ENCODE measurements at places on chromosomes 5 and 9.

DNA sequence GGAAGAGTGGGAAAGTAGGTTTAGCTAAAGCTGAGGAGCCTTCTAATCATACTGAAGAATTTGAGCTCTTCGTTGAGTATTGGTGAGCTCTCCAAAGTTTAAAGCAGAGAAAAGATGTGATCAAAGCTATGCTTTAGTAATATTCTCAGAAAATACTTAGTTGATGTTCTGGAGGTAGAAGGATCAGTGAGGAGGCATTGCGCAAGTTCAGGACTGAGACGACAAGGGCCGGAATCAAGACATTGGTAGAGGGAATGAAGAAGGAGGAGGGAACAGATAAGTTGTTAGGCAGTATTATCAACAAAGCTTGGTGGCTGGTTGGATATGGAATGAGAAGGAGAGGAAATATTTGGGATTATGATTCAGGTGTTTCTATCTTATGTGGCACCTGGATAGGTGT, 7.1 kb downstream of the CAVIN4 start:
- no peak for DNase-seq

DNA sequence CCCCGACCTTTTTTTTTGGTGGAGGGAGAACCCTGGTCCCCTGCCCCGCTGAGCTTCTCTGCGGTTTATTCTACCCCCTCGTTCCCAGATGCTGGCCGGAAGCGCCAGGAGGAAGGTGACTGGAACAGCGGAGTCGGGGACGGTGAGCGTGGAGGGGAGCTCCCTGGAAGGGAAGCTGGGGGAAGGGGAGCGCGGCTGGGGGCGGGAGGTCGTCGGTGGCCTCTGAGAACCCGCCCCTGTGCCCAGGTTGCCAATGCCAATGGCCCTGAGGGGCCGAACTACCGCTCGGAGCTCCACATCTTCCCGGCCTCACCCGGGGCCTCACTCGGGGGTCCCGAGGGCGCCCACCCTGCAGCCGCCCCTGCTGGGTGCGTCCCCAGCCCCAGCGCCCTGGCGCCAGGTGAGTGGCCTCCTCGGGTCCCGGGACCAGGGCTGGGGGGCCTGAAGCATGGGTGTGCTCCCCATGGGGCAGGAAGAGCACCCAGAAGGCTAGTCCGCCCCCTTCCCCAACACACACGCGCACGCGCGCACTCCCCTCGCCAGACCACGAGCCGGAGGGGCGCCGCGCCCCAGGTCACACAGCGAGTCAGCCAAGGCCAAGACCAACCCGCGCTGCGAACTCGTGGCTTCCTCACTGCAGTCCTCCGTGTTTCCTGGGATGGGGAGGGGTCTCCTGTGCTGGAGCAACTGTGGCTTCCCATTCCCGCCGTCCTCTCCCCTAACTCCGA, 10.6 kb downstream of the MYOZ3 start:
- DNase-seq = peak; percentile 78

- no peak for DNase-seq
Measured at GRCh38 chr5:84378420-84378819, 6.3 kb downstream of the EDIL3 start.

DNA sequence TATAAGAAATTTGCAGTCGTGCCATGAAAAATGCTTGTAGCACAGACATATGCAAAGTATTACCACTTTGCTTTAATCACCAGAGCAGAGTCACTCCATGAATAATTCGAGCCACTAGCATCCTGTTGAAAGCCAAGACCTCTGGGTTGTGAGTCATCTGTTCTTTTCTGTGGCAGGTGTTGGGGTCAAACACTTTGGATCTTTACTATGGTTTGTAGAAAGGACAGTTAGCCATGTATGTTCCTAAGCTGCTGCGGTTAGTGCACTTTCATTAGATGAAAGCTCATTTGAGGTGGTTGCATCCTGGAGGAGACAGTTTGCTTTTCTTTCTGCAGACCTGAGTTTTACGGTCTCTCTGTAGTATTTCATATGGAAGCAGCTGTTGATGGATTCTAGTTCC, 223.7 kb downstream of the DMRT2 start:
- DNase-seq = no peak

DNA sequence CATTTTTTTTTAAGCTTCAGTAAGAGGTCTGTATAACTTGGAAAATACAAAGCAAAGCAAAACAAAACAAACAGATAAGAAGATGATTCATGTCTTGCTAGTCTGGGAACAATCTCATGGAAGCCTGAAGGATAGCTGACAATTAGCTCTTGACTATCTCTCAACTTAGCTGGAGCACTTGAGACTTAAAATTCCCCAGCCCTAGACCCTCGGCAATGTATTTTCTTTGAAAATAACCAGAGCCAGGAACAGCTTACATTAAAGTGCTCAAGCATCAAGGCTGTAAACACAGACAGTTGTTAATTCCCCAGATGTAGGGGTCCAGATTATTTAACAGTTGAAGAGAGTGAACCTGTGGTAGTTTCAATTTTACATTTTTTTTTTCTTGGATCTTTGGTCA, 82.9 kb downstream of the TMEM252 start:
- no peak for DNase-seq

DNA sequence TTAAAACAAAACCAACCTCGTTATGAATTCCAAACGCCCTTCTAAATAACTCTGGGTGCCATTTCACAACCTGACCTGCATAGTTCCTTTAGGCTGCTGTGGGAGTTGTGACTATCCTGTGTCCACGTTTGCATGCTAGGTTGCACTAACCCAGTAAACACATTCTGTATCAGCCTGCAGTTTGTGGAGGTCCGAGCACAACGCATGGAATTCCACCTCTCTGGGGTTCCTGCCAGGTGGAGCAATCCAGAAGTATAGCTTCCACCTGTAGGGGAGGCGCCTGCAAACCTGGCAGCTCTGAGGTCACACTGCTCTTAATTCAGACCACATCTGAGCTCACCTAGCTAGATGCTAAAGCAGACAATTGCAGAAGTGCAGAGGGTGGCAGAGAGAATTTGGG, 57.2 kb downstream of the MARCHF3 start:
- DNase-seq = no peak

DNA sequence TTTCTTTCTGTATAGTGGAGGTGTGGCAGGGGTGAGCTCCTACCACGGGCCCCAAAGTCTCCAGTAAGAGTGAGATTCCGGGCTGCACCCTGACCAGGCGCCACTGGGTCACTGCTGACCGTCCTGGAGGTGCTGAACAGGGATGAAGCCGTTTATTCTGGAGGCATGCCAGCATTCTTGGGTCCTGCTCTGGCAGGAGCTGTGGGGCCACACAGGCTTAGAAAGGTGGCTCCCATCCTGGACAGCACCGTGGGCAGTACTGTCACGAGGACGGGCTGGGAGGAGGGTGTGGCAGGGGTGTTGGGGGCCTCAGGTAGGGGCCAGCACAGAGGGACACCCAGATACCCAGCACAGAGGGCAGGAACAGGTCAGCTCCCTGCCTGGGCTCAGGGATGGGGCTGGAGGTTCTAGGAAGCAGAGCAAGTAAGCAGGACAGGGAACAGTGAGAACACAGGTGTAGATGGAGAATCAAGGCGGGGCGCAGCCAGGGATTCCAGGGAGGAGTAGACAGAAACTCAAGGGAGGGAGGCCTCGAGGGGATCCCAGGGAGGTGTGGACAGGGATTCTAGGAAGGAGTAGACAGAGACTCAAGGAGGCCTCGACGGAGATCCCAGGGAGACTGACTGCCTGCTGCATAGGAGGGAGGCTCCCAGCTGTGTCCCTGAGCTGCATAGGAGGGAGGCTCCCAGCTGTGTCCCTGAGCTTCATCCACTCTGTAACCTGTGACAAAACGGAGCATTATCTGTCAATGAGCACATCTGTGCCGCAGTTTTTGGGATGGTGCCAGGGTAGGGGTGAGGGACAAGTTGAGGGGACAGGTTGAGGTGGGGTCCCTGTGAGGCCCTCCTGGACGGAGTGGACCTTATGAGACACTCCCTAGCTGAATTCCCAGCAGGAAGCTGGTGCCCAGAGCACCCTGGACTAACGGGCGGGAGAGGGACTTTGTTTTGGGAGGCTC, 1.1 kb upstream of the PLEKHG4B start:
- no peak for DNase-seq

GRCh38 chr5:120599576-120599975, 135.5 kb downstream of the PRR16 start:
- peak; percentile 17 for DNase-seq

GRCh38 chr9:38160613-38161215, 91.7 kb upstream of the SHB start:
- DNase-seq = peak; percentile 57

- DNase-seq = no peak
Measured at GRCh38 chr9:11872471-11872870, 820.7 kb upstream of the TYRP1 start.

- no peak for DNase-seq
Measured at GRCh38 chr5:33816791-33817190, 75.0 kb downstream of the ADAMTS12 start.

- DNase-seq = no peak
Measured at GRCh38 chr5:141994511-141995136, 18.2 kb downstream of the GNPDA1 start.

- no peak for DNase-seq
Measured at GRCh38 chr5:134394932-134395331, 16.7 kb downstream of the CDKN2AIPNL start.

- DNase-seq = peak; percentile 69
Measured at GRCh38 chr9:19934301-19934871, 145.5 kb upstream of the SLC24A2 start.

DNA sequence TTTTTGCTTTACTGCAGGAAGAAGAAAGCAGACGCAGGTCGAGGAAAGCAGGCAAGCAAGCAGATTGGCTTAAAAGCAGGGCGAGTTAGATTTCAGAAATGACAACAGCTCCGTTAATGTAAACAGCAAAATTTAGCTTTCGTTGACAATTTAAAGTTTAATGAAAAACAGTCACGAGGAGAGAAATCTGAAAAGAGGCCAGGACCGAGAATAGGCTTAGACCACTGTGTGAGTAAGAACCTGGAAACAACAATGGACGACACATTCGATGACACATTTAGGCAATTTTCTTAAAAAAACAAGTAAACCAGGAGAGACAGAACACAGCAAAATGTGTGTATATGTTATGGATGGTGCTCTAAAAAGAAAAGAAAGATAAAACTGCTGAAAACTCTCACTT, 155.3 kb downstream of the ISOC1 start:
- DNase-seq = no peak

- no peak for DNase-seq
Measured at GRCh38 chr5:114658194-114658593, 296.3 kb downstream of the KCNN2 start.

DNA sequence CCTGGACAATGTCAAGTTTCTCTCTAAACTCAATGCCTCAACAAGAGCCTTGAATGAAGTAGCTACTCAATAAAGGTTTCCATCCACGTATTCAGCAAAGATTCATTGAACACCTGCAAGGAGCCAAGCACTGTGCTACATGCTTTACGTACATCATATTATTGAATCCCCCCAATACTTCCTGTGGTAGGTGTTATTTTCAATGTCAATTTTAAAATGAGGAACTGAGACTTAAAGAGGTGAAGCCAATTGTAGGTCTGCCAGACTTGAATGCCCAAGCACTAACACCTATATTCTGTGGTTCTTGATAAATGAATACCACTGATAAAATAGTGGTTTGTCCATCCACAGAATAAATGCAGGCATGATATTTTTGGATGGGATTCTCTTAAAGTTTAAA, 162.3 kb downstream of the DRD1 start:
- DNase-seq = no peak

GRCh38 chr9:75069171-75069570, 18.8 kb downstream of the NMRK1 start:
- no peak for DNase-seq

DNA sequence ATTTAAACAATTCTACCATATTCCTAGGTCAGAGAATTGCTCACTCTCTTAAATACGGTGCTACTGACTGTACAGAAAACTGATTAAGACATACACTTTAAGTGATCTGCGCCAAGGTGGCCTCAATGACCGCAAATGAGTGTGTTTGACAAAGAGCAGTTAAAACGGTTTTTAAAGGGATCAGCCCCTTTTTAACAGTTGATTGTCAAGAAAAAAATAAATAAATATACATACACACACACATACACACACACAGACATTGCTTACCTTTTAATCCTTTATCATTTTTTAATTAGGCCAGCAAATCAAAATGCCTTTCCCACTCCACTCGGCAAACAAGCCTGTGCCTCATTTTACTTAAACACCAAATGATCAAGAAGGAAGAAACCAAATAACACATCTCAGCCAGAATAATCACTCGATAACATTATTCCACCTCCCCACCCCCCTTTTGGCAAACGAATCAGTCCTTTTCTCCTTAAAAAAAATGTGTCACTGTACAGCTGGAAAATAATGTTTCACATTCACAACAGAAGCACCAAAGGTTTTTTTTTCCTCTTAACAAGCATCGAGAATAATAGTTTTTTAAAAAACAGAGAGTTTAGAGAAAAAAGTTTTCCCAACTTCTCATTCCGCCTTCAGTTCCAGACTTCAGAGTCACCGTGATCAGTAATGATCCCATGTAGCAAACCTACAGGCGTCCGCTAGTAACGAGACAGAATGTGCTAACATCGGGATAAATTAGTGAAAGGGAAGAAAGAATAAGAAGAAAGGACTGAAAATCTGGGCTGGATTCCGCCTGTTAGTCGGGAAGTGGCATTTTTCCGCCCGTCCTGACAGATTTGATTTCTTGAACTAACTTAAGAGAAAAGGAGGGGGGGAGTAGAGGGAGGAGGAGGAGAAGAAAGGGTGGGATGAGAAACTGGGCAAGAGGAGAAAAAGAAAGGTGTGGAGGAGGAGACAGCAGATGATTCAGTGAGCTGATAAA, at the start of gene ZNF608:
TSS of gene ZNF608 (minus strand) at position 712 of the 988 bp plus-strand sequence. CDS start 1,650 bp downstream, outside the sequence.
- peak; percentile 38 for DNase-seq

DNA sequence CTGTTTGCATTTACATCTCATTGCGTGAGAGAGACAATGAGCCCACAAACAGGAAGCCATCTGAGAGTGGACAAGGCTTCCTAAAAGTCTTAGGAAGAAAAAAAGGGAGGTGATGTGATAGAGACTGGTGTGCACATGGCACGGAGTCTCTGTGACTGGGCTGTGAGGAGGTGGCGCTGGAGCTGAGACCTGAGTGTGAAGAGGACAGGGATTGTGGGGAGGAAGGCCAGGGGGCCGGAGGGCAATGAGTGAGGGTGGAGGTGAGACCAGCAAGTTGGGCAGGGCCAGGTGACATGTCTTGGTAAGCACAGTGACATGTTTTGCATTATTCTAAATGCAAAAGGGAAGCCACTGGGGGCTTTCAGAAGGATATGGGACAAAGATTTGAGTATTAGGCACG, 45.0 kb downstream of the TSPAN17 start:
- no peak for DNase-seq

Data from right cardiac atrium (tissue), 5 donors.